Testis (tissue), 5 donors: ENCODE measurements at places on chromosomes 1 and 21. TPM values are rescaled to one million over a fixed set of nuclear protein-coding genes. Genes with fewer than 3 reads are reported as not detected.

The SNRNP40 gene
- 75.1 TPM for total RNA-seq

The ITLN2 gene
- 6.4 TPM for total RNA-seq

The LRRC71 gene
- 23.1 TPM for total RNA-seq

The TSSK3 gene
- 25.7 TPM for total RNA-seq

The SRP9 gene
- 159 TPM for total RNA-seq

The BMP8B gene
- 5.6 TPM for total RNA-seq

The OR6K3 gene
- total RNA-seq, result not detected

The HMGCS2 gene
- total RNA-seq, result 2.5 TPM

The SLC19A1 gene
- 17.4 TPM for total RNA-seq

The OPTC gene
- total RNA-seq, result 0.55 TPM

The RBM11 gene
- 5.1 TPM for total RNA-seq

The OR2L2 gene
- 1.2 TPM for total RNA-seq

The PLXNA2 gene
- 5.5 TPM for total RNA-seq

The MNDA gene
- total RNA-seq, result 12.8 TPM

The GRHL3 gene
- total RNA-seq, result 2.7 TPM

The NBPF6 gene
- total RNA-seq, result 1.8 TPM

The C1orf167 gene
- 34.5 TPM for total RNA-seq

The GPR61 gene
- 4.1 TPM for total RNA-seq

The CD1E gene
- total RNA-seq, result 1.3 TPM
